Activated CD4-positive, alpha-beta T cell treated with anti-CD3 and anti-CD28 coated beads, Interleukin-2, amount 50 U/mL, for 24 hours (primary cell): ENCODE measurements at places on chromosomes 4 and X.

DNA sequence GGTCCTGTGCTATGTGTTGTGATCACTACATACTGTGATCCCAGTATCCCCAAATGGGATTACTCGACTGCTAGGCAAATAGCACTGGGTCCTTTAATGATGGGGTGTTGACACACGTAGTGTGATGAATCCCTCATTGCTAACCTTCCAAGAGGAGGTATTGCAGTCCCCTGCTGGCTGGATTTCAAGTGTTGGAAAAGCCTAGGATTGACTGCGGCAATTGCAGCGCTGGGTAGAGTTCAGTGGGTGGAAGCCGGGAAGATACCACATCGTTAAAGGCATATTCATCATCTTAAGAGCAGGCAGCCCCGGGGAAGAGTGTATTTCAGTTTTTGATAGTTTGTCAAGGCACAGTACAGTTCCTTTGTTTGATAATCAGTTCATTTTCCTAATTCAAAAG, 159.9 kb downstream of the TRIML1 start:
- DNase-seq = no peak

DNA sequence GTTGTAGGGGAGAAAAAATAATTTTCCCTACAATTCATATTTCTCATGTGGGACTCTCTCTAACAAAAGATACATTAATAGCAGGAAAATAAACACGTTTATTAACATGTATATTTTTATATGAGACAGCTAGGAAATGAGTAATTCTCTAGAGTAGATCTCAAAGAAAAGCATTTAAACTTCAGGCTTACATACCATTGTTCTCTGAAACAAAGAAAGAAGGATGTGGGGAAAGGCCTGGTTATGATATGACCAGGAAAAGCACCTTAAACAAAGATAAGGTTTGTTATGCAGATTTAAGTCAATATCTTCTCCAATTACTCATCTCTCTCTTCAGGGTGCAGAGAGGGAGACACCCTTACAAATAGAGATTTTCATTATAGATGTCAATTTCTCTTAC, 131.3 kb downstream of the SLC7A11 start:
- DNase-seq = no peak

DNA sequence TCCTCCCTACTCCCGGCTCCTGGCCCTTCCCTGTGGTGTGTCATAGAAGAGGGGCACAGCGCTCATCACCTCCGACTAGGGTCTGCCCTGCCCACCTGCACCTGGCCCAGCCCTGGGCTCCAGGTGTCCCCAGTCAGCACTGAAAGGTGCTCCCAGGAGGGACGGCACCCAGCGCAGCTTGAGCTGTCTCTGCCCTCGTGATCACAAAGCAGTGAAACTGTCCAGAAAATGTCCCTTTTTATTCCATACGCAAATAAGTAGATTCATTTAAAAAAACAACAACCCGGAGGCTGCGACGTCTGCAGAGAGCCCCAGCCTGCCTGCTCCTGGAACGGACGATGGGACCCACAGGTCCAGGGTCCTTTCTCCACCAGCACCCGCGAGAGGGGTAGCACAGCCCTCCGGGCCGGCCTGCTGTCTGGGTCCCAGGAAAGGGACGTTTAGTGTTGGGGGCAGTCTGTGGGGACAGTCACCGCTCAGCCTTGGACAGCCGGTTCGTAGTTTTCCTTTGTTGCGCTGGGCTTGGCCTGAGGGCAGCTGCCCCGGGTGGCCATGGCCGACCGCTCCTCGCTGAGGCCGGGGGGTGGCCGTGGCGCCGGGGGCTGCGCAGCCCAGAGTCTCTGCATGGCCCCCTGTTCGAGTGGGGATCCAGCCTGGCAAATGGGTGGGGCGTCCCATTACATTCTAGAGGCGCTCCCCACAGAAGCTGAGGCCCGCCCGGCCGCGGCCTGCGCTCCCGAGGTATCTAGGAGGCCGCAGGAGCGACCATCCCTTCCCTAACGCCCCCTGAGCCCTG, 4.6 kb downstream of the HMX1 start:
- DNase-seq = no peak

GRCh38 chr4:21032089-21032645, 331.9 kb downstream of the PACRGL start:
- DNase-seq = no peak

DNA sequence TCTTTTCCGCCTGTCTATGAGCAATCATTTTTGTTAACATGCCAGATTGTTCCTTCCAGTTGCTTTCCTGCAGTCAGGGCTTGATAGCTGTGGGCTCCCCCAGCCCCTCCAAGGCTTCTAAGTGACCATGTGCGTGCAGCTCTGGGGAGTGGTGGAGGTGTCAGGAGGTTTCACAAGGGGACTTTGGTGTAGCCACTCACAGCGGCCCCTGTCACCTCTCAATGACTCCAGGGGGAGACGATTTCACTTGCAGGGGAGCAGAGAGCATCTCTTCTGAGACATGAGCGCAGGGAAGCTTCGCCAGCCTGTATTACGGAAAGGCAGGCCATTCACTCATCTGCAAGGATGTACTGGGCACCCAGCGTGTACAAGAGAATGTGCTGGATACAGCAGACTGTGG, 3.1 kb upstream of the GPR78 start:
- no peak for DNase-seq

- no peak for DNase-seq
These were observed 123.2 kb downstream of the RPS6KA6 start for GRCh38 chrX:84064814-84065213.

GRCh38 chr4:141957416-141957815, 321.0 kb downstream of the IL15 start:
- DNase-seq = no peak

GRCh38 chr4:32258986-32259385, 1538.8 kb downstream of the PCDH7 start:
- no peak for DNase-seq
